ENCODE measurements at places on chromosomes 12 and 14. TPM values are rescaled to one million over a fixed set of nuclear protein-coding genes. Genes with fewer than 3 reads are reported as not detected.

Gene RFC5
- total RNA-seq: 14.7 TPM

Gene SLC24A4
- 0.14 TPM for total RNA-seq

Gene C12orf75
- total RNA-seq: 119 TPM

Gene LGR5
- 4.4 TPM for total RNA-seq

Gene NOVA1
- 3.0 TPM for total RNA-seq

Gene EMP1
- 680 TPM for total RNA-seq

Gene ZNF385A
- total RNA-seq: 15.0 TPM

Gene CACNA1C
- 89.4 TPM for total RNA-seq

Gene GPR65
- 0.41 TPM for total RNA-seq

Gene IAPP
- total RNA-seq: not detected

Gene NDUFA9
- 186 TPM for total RNA-seq

Gene PLA2G1B
- total RNA-seq: not detected

Gene GYS2
- total RNA-seq: not detected

Gene ASB2
- 5.2 TPM for total RNA-seq

All from mucosa of descending colon (tissue), 3 donors.